Breast epithelium (tissue), 4 donors: ENCODE measurements at places on chromosomes 13 and 19. TPM values are rescaled to one million over a fixed set of nuclear protein-coding genes. Genes with fewer than 3 reads are reported as not detected.

DNA sequence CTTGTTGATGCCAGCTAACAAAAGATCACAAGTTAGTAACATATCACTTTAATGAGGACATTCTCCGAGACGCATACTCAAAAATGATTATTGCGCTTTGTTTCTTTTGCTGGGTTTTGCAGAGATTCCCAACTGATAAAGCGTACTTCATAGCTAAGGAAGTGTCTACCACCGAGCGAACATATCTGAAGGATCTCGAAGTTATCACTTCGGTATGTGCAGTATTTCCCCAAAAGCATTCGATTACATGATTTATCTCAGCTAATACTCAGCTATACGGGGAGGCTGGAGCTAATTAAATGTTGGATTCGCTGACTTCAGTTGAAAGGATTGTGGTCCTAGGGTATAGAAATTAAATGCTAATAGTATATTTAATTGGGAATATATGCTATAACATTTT is 166.3 kb downstream of the STK24 start:
- DNase-seq = no peak

- no peak for DNase-seq
Measured at GRCh38 chr13:35763782-35764123, 287.3 kb upstream of the MAB21L1 start.

GRCh38 chr13:20901668-20902437 is 693 bp downstream of the XPO4 start:
- DNase-seq = no peak

DNA sequence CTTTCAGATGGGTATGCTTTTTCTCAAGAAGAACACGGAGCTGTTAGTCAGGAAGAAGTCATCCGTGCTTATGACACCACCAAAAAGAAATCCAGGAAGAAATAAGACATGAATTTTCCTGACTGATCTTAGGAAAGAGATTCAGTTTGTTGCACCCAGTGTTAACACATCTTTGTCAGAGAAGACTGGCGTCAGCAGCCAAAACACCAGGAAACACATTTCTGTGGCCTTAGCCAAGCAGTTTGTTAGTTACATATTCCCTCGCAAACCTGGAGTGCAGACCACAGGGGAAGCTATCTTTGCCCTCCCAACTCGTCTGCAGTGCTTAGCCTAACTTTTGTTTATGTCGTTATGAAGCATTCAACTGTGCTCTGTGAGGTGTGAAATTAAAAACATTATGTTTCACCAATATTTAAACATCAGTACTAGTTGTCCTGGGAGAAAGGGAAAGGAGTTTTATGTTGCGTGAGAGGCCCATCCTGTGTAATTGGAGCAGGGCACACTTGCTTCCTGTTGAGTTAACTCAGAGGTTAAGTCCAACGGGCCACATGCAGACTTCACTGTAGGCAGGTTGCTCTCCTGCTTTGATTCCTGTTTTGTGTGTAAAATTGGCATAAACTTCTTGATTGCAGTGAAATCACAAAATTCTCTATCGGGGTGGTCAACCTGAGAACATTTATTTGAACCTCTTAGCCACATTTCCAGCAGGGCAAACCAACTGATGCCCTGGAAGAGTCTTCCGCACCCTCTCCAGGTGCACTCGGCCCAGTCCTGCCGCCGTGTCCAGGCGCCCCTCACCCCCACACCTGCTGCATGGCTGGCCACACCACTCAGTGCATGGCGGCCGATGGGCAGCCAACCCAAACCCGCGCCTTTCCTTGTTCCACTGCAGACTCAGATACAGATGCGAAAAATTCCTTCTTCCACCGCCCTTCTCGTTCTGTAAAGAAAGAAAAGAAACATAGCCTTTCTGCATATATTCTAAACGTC is 31.6 kb downstream of the SHISA2 start:
- no peak for DNase-seq

DNA sequence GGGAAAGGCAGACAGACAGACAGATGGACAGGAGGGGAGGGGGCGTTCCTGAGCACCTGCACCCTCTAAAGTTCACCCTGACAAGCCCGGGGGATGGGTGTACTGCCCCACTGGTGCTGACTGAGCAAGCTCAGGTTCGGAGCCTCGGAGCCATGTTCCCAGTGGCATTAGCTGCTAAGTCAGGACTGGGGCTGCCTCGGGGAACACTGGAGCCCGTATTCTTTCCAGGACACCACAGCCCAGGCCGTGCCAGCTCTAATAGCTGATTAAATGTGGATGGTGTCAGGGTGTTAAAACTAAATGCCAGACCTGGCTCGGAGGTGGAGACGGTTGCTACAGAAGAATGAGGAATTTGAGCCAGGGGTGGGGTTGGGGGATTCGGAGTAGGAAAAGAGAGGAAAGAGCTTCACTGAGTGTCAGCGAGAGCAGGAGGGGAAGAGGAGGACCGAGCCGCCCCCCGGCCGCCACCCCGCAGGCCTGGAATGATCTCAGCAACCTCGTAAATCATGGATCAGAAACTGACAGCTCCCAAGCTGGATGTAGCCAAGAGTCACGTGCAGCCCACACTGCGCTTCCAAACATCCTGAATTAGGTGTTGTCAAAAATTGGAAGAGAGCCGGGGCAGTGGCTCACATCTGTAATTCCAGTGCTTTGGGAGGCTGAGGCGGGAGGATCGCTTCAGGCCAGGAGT is 10.4 kb downstream of the MAP2K2 start:
- no peak for DNase-seq

DNA sequence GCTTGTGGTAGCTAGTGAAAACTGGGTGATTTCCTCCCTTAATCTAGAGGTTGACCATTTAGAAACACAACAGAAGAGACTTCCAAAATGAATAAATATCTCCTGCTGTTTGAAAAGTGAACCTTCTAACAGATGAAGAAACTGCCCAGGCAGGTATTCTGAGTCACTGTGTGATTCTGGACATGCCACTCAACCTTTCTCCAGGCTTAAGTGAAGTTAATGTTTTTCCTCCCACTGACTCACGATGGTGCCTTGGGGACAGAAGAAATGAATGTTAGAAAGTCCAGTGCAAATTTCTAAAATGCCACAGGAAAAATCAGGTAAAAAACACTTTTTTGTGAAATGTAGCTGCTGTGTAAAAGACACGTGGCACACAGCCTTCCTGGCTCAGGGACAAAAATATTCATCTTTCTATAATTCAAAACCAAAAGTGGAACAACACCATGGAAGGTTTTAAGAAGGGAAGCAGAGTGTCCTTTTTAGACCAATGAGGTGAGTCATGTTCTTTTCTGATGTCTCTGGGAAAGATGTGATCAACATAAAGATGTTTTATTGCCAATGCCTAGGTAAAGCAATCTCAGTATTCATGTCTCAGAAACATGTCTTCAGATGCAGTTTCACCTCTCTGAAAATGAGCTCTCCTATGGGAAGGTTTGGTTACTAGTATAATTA is 9.1 kb downstream of the UBE2L5 start:
- no peak for DNase-seq

GRCh38 chr13:33642374-33643065 is 175.4 kb upstream of the RFC3 start:
- no peak for DNase-seq

Gene LMTK3
- not detected for total RNA-seq

Gene POU4F1
- not detected for total RNA-seq
